NCI-H345 (cell line): ENCODE measurements at places on chromosomes 7 and 10.

- no peak for DNase-seq
Measured at GRCh38 chr10:18079665-18080295, 60.4 kb upstream of the CACNB2 start.

GRCh38 chr7:131188367-131189339, 139.0 kb upstream of the MKLN1 start:
- peak; percentile 56 for DNase-seq

DNA sequence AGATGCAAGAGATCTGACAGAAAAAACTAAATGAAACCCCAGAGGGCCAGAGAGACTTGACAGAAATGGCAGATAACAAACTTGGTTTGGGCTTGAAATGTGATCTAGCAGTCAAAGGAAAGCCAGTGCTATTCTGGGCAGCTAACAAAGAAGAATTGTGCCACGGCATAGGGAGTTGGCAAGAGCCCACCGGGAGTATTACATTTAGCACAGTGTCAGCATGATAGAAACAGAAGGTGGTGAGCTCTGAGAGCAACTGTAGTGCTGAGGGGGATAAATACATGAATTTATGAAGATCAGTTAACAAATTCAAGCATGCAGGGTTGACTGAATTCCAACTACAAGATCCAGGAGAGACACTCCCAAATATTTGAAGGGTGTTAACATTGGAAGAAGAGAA, 91.1 kb downstream of the AHCYL2 start:
- DNase-seq = no peak

GRCh38 chr7:41822259-41822817, 119.4 kb upstream of the INHBA start:
- DNase-seq = no peak

DNA sequence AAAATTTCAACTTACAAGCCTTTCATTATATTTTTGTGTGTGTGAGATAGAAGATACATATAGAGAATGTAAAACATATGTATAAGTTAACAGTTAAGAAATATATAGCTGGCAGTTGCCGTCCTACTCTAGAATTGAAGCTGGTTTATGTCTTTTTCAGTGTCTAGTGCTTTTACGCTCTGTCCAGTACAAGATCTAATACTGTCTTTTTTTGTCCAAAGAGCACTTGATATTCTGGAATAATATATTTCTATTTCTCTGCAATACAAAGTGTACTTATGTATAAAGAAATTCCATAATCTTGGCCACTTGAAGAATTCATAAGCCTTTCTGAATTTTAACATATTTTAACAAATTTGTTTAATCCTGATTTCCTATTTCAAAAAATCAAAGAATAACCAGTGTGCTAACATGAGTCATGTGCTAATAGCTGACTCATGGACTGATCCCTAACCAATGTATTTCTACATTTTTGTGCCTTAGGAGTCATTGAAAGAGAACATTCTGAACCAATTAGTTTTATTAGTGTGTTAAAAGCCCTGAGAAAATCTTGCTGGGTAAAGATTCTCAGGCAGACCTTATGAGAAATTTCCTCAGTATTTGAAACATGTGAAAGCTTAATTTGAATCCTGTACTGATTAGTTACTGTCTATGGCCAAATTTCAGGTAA, 73.2 kb upstream of the CCAR1 start:
- DNase-seq = no peak

GRCh38 chr7:50556247-50556991, 8.8 kb downstream of the DDC start:
- DNase-seq = no peak

DNA sequence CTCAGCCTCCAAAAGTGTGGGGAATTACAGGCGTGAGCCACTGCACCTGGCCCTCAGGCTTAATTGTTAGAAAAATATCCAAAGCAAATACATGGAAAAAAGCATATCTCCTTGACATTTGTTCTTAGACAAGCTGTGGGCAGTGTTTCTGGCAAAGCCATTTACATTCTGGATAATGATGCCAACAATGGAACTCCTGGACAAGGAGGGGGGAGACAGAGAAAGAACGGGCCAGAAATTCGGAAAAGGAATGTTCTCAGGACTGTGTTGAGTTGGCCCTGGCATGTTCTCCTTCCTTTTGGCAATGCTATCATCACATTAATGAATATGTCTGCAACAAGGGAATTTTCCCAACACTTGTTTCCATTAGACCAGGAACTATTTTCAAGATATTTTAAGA, 88.7 kb downstream of the UBE2H start:
- DNase-seq = no peak

DNA sequence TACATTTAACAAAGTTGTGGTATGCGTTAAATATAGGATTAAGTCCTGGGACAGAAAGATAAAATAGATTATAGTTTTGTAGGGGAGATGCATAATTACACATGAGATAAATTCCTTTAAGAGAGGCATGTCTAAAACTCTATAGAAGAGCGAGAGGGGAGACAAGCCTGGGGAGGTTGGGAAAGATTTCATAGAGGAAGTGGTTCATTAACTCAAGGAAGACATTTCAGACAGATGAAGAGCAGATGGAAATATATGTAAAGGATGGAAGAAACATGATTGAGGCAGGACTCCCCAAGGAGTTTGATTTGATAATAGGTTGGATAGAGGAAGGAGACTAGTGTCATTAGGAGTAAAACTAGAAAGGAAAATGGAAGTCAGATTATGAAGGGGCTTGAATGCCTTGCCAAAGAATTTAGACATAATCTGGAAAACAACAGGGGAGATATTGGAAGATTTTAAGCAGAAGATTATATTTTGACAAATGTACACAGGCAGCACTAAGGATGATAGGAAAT, 96.1 kb downstream of the PHTF2 start:
- no peak for DNase-seq

DNA sequence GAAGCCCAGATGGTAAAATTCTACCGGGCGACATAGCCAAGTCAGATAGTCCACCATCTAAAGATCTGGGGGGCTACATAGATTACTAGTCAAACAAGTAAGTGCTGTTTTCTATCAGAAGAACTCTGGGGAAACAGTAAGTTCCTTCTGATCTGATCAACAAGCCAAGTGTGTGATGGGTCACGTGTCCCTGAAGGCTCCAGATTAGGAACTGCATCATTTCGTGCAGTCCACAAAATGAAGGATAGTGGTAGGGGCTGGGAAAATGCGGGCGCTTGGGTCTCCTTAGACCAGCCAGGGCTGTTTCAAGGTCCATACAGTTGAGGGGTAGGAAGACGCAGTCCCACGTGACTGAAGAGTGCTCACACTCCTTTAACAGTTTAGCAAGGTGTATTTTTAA, 1.8 kb upstream of the CHN2 start:
- DNase-seq = no peak

DNA sequence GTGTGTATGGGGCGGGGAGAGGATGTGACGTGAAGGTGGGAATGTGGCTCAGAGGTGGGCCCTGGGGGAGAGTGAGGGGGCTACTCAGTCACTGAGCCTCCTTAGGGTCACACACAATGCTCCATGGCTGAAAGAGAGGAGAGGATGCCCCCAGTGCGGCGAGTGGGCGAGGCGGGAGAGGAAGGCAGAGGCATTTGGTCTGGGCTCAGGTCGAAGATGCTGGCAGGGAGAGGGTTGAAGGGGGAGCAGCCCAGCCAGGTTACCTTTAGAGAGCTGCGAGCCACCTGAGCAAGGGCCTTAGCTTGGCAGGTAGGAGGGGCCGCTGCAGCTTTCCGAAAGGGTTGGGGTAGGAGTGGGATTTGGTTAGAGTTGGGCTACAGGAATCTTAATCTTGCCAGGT, 4.7 kb upstream of the LOXL4 start:
- no peak for DNase-seq

- no peak for DNase-seq
Measured at GRCh38 chr10:114060456-114060855, 16.8 kb downstream of the ADRB1 start.

GRCh38 chr7:106869954-106870353, 4.9 kb downstream of the PIK3CG start:
- DNase-seq = no peak

DNA sequence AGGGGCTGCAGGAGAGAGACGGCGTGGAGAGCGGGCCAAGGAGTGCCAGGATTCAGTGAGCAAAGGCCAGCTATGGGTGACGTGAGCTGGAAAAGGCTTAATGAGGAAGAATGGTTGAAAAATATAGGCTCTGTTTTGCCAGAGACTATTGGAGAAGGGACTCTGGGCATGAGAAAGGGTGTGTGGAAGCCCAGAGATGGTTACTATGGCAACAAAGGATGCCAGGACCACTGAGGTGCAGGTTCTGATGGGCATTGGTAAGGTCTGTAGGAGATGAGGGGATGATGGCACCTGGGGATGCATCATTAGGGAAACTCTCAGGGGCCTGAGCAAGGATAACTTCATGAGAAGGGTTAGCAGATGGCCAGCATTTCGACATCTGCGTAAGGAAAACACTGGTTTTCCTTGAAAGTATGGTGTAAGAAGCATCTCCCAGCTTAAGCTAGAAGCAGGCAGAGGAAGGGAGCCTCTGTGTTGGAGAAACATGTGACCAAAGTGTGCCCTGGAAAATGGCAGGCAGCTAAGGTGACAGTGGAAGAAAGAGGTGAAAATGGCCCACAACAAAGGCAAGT, 21.6 kb upstream of the FAM180A start:
- no peak for DNase-seq

DNA sequence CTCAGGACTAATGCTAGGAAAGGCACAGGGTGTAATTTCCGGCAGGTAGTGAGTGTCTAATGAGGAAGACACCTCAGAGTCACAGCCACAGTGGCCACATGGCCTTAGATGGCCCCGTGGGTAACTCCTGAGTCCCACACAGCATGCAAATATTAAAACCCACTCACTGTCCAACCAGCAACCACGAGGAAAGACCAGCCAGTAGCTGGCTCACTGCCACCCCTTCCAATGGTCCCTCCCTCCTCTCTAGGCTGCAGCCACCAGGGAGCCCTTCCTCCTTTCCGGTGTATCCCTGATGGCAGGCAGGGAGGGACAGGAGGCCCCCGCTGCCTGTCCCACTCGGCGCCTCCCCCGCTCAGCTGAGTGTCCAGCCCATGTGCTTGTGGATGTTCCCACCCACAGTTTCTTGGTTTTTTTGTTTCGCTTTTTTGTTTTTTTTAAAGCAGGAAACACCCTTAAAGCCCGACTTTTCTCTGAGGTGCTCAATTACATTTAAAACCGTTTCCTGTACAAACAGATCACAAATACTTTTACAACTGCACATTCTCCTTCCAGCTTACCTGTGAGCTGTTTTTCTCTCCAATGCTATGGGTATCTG, 9.2 kb downstream of the BNIP3 start:
- DNase-seq = no peak

DNA sequence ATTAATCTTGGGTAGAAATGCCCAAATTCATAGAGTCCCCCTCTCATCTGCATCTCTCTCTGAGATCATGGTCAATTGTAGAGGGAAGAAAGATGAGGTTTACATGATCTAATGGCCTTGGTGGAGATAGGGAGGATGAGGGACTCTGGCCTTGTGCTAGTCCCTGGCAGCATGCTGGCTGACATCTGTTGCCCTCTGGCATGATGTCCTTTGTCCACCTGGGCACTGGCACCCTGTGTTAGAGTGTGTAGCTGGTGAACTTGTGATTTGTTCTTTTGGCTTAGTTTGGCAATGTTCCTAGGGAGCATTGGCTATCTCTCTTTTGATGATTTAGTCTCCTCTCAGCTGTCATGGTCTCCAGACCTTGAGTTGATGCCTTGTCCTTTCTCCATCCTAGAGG, 103.2 kb downstream of the DYNC1I1 start:
- no peak for DNase-seq

- no peak for DNase-seq
Measured at GRCh38 chr10:77825965-77826364, 100.6 kb downstream of the DLG5 start.

DNA sequence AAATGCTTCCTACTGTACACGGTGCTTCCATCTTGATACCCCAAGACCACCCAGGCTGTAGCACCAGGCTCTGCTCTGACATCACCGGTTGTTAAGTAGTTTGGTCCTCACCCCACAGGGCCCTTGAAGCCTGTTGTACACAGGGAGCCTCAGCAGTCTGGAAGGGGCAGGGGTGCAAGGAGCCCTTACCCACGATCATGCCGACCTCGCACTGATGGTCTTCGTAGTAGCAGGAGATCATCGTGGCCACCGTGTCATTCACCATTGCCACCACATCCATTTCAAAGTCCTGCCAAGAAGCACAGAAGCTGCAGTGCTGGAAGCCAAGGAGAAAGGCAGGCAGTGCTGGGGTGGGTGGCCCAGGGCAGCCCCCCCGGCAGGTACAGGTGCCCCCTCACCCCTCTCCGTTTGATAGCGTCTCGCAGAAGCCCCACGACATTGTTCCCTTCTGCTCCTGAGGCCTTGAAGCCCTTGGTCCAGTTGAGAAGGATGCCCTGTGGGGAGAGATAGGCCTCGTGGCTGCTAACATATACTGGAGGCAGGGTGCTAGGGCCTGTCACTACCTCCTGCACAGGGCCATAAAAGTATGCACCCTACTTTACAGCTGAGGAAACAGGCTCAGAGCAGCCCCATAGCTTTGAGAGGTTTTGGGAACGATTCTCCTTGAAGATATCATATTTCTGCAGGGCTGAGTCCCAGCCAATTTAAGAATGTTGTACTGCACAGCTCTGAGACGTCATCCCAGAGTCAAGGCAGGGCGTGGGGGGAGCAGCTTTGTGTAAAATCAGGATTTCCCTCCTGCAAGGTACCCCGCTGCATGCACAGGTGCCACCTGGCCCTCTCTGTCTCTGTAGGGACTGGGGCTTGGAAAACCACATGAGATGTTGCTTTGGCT, 8.7 kb upstream of the MYL7 start:
- DNase-seq = no peak

DNA sequence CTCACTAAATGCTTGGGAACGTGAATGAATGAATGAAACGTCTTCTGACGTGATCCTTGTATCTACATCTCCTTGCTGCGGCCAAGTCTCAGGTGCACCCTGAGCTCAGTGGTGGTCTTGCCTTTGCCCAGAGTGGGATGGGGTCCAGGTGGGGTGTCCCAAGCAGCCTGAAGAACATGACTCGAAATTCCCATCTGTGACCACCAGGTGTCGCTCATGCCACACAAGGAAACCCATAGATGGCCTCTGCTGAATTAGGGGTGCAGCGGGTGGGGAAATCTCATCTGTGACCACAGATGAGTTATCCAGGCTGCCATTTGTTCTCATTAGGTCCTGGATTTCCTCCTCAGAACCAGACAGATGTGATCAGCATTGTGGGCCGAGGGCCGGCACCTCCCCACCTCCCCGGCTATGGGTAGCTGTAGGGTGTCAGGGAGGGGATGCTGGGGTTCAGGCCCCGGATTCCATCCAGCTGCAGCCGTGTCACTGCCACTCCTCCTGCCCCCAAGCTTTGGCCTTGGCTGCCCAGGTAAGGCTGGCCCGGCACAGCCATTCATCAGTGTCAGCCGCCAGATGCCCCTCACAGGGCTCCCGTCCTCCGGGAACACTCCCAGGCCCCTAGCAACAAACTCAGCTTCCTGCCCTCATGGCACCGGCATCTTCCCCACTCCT, 21.0 kb upstream of the GNA12 start:
- peak; percentile 45 for DNase-seq

DNA sequence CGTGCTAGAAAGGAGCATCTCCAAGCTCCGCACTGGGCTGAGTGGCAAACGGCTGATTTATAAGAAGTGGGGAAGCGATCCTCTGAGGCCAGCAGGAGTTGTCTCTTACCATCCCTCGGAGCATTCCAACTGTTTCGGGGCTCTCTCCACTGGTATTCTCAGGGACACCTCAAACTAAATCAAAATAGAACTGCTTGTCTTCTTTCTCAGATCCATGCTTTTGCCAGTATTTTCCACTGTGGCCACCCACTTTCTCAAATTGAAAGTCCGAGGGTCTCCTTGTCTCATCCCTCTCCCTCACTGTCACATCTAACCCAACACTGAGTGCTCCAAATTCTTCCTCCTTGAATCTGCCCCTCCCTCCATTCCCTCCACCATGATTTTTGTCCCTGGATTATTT, 83.2 kb upstream of the LEP start:
- no peak for DNase-seq
